ENCODE measurements at places on chromosomes 12 and 14.

- no peak for DNase-seq
Observed at GRCh38 chr12:5013266-5013730, 30.4 kb upstream of the KCNA5 start.

DNA sequence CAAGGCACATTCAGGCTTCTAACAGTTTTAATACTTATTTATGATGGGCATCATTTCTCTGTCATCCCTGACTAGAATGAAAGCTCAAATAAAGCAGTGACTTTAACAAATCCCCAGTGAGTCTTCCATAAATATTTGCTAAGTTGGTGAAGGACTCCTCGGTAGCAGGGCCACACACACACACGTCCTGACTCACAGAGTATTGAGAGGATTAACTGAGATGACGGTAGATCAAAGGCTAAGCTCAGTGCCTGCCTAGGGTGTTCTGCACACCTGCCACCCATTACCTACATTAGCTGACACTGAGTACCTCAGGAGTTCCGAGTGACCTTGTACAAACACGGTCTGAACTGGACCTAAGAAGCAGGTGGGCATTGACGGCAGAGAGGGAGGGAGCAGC, 197.3 kb upstream of the SFSWAP start:
- no peak for DNase-seq

DNA sequence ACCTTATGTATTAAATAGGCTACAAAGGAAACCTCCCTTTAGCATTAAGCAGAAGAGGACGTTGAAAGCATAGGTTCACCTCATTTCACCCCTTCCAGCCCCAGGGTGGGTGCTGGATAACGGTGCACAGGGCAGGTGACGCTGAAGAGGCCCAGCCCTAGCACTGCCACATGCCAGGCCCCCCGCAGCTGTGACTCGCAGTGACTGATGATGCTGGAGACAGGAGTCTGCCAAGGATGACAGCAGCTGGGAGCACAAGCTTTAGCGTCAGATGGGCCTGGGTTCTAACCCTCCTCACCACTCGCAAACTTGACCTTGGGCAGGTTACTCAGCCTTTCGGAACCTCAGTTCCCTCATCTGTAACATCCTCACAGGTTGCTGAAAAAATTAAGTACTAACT, 76.7 kb downstream of the TBK1 start:
- DNase-seq: no peak

DNA sequence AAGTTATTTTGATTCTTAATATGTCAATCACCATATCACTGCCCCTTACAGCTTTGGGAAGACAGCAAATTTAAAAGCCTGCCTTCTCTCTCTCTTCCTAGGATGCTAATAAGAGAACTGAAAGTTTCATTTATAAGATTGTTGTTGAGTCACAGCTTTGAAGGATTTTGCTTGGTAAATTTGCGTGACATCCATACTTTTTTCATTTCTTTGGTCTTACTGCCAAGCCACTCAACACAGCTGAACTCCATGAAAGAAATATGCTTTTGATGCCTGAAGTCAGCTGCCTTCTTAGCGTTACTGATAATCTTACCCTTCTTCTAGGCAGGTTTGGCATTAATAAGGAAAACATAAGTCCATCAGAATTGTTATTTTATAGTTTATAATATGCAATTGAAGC, 155.0 kb downstream of the CRADD start:
- no peak for DNase-seq

- peak; percentile 58 for DNase-seq
Observed at GRCh38 chr12:64451687-64452558, at the start of gene TBK1. Gene TBK1 (plus strand): TSS chr12:64452120. CDS start chr12:64455871, 3,751 bp downstream.

DNA sequence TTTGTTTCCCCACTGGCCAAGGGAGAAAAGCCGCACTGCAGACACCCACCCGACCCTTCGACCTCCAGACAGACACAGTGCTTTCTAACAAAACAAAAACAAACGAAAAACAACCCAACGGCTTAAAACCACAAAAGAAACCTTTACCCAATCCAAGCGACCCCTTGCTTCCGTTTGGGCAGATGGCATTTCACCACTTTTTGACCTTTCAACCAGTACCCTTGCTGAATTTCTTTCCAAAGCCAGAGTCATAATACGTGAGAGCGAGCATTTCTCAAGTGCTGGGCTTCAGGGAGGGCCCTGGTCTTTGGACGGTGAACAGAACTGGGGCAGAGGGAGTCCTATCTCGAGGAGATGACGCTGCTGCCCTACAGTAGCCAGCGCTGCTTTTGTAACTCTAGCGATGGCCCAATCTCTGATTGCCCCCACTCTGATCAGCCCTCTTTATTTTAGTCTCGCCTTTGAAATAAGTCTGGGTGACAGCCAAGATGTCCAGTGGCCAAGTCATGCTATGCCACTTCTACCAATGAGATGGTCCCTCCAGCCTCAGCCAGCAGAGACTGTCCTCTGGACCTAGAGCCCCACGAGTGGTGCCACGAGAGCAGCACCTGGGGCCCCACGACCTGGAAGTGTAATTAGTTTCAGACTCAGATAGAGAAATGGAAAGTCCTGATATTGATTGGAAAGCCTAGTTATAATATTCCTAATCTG, 21.9 kb upstream of the ADIPOR2 start:
- no peak for DNase-seq

GRCh38 chr14:43898687-43899086, 608.4 kb downstream of the FSCB start:
- DNase-seq: no peak

DNA sequence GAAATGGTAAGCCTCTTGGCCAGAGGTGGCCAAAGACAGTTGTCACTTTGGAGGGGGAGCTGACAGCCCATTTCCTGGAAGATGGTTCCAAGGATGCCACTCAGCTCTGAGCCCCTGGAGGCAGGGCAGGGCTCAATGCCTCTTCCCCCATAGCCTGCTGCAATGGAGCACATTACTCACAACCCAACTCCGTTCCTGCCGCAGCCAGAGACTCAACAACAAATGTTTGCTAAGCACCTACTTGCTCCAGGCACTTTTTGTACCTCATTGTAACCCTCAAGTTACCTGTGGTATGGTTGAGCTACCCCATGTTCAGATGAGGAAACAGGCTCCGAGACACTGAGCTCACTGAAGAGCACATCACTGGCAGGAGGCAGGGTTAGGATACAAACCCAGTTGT, 19.5 kb downstream of the IRF2BPL start:
- DNase-seq: no peak

DNA sequence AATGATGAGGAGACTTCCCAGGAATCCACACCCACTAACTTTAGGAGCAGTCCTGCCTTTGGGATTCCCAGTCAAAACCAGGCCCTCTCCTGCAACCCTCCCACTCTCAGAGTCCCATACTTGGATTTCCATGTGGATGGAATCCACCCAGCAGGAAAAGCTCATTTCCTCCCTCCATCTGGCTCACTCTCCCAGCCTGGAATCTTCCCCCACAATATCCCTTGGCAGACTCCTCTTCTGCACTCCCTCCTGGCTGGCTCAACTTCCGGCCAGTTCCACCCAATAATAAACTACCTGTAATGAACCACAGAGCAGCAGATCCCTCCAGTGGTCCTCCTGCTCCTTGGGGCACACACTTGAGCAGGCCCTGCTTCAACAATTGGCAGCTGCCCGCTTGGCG, 102.8 kb upstream of the EGLN3 start:
- no peak for DNase-seq

- DNase-seq: no peak
Observed at GRCh38 chr14:32350020-32350419, 20.9 kb downstream of the AKAP6 start.

GRCh38 chr12:21751517-21751916, 23.0 kb downstream of the KCNJ8 start:
- no peak for DNase-seq

DNA sequence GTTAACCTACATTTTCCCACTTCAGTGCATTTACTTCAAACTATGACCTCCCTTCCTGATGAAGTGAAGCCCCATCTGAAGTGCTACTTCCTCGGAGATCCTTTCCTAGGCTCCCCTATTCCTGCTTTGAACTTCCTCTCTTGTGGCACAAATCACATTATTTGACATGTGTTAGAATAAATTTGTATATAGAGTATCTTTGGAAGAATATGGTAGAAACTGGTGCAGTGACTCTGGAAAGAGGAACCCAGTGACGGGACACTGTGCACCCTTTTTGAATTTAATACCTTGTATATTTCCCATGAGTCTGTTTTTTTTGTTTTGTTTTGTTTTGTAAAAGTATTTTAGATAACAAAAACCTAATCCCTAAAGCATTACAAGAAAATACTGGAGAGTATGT, 66.4 kb upstream of the SRSF5 start:
- DNase-seq: no peak

- no peak for DNase-seq
Observed at GRCh38 chr12:98475565-98475908, 39.9 kb upstream of the TMPO start.

DNA sequence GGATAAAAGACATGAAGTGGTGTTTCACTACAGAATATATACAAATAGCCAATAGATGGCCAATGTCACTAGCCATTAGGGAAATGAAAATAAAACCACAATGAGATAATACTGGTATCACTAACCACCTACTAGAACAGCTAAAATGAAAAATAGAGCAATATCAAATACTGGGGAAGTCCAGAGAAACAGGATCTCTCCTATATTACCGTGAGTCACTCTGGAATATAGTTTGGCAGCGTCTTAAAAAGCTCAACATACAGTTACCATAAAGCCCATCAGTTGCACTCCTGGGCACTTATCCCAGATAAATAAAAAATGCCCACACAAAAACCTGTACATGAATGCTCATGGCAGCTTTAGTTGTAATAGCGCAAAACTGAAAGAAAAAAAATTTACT, 101.7 kb downstream of the TMTC1 start:
- no peak for DNase-seq

GRCh38 chr12:1805441-1806081, 14.8 kb upstream of the LRTM2 start:
- no peak for DNase-seq

DNA sequence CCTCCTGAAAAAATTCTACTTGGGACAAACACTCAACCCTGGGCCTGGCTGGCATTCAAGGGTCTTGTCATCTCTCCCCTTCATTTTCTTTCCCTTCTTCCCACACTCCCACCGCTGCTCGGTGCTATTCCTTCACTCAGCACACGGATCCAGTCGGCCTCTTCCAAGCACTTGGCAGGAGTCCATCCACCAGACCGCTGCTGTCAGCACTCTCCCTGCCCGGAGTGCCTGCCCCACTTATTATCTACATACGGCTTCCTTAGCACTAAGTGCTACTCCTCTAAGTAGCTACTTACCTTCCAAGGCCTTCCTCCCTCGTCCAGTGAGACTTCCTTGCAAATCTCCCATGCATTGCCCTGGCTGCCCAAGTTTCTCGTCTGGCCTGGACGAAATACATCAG, 29.8 kb downstream of the CALM1 start:
- DNase-seq: no peak

GRCh38 chr12:2341051-2341751, 288.4 kb downstream of the CACNA1C start:
- no peak for DNase-seq

GRCh38 chr12:79373896-79374499, 316.8 kb downstream of the PAWR start:
- DNase-seq: no peak

GRCh38 chr12:46299851-46300250, 31.0 kb upstream of the SLC38A1 start:
- DNase-seq: no peak

- no peak for DNase-seq
Observed at GRCh38 chr14:61515436-61516117, 179.7 kb upstream of the HIF1A start.

- DNase-seq: no peak
Observed at GRCh38 chr12:106073179-106073578, 65.6 kb downstream of the NUAK1 start.

DNA sequence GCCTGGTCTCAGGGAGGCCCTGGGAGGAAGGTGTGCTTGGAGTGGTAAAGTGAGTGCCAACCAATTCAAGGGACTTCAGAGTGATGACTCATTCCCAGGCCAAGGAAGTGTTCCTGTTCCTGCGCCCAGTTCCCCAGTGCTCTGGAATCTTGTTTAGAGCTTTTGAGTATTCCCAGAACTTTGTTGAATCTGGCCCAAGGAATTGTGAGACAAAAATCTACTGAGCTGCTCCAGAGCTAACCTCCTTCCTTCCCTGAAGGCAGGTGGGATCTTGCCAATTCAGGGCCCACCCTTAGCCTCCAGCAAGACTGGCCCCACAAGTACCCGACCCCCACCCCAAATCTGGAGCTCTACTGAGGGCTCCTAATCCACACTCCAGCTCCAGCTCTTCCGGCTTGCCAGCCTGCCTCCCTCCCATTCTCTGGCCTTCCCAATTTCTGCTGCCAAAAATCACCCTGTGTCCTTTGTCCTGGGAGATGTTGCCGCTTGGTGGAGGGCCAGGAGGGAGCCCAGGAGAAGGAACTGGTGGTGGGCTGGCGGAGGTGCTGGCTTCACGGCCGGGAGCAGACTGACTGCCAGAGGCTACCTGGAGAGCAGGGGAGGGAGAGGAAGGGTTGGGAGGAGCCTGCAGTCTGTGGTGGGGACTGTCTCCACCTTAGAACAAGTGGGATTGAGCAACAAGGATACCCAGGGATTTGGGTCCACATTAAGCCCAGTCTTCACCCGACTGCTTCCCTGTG, 2.0 kb upstream of the ATN1 start:
- no peak for DNase-seq

GRCh38 chr12:76030341-76031080, 1.1 kb downstream of the PHLDA1 start:
- DNase-seq: peak; percentile 41

DNA sequence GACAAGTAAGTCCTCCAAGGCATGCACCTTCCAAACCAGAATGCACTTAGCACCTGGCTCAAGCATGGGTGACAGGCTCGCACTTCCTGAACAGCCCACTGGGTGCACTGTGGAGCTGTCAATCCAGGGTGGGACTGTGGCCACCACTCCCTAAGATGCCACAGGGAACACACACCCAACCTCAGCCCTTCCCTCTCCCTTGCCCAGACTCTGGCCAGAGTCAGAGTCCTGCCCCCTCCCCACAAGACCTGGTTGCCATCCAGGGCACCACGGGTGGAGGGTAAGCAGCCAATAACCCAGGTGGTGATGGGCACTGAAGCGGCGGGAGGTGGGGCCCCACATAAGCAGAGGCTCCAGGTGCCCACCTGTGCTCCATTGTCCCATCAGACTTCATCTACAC, 160.6 kb downstream of the MYRFL start:
- DNase-seq: no peak

- no peak for DNase-seq
Observed at GRCh38 chr14:67131691-67132090, 57.5 kb upstream of the GARIN2 start.

DNA sequence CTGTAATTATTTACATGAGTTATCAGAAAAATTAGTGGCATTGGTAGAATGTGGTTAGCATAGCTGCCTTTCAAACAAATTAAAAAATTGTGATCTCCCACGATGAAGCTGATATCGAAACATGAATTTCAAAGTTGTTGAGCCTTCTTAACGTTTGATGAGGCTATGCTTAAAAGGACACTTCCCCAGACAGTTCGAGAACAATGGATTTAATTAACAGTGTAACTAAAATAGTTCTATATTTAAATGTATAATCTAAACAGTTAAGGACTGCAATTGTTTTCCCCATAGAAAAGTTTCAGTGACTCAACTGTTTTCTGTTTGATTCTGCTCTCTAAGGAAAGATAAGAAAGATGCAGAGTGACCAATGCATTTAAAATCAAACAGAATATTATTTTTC, 1.6 kb downstream of the CLEC2B start:
- DNase-seq: no peak
